ENCODE measurements at places on chromosomes 1 and 21. TPM values are rescaled to one million over a fixed set of nuclear protein-coding genes. Genes with fewer than 3 reads are reported as not detected.

CELA2A gene
- not detected for total RNA-seq

KCNN3 gene
- under 0.01 TPM for total RNA-seq

PLA2G2A gene
- not detected for total RNA-seq

RAB25 gene
- total RNA-seq: not detected

HAO2 gene
- total RNA-seq: not detected

GNG12 gene
- total RNA-seq: 160 TPM

C1orf94 gene
- under 0.01 TPM for total RNA-seq

CDCA8 gene
- 12.9 TPM for total RNA-seq

Measured in subcutaneous preadipocyte (primary cell).